ENCODE measurements at places on chromosomes 16 and 17.

GRCh38 chr17:58192612-58193011, at the start of gene EPX:
TSS of gene EPX (plus strand) at chr17:58192726. CDS start at chr17:58192847, 121 bp downstream.
- no peak within 1 kb of the TSS for H3K4me3 ChIP-seq
- no peak within 1 kb of the TSS for H3K27ac ChIP-seq
- peaks cover 45% of the 10 kb centered on the region for H3K27me3 ChIP-seq
- peaks cover 5% of the 10 kb centered on the region for H3K4me1 ChIP-seq

DNA sequence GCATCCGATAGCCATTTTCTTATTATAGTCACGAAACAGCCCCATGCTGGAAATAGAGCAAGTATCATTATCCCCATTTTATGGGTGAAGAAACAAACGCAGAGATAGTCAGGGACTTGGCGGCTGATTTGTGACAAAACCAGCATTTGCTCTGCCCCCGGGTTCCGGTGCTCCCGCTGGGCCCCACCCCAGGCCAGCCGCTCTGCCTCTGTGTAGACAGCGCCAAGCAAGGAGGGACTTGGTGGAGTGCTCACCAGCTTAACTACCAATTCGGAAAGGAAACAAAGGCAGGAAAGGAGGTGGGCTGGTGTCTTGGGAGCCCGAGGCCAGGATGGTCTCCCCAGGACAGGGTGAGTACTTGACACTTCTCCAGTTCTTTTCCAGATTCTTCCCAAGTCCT, 10.0 kb downstream of the SRL start:
- H3K4me1 ChIP-seq: no peaks in the 10 kb centered on the region
- peaks cover 22% of the 10 kb centered on the region for H3K27me3 ChIP-seq
- peaks cover 4% of the 10 kb centered on the region for H3K36me3 ChIP-seq
- H3K4me3 ChIP-seq: no peak overlapping the region
- H3K27ac ChIP-seq: no peak overlapping the region

DNA sequence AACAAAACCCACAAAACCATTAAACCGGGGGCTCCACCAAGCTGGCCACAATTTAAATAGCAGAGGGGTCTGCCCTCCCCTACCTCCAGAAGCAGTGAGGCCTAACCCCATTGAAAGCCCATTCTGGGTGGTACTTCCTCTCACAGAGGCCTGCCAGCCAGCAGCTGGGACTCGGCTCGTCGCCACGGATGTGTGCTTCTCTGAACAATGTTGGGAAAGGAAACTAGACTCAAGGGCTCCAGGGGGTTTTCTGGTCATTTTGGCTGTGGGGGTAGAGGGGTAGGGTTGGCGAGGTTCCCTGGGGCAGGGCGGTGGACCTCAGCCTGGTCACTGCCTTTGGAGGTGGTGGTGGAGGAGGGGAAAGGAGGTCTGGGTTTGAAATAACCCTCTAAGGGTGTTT, 4.7 kb upstream of the PLCG2 start:
- no peak for DNase-seq
- H3K27ac ChIP-seq: no peak overlapping the region
- H3K27me3 ChIP-seq: no peaks in the 10 kb centered on the region
- H3K4me1 ChIP-seq: peaks cover 22% of the 10 kb centered on the region
- no peak overlapping the region for H3K4me3 ChIP-seq

- DNase-seq: no peak
- H3K4me3 ChIP-seq: no peak overlapping the region
- H3K4me1 ChIP-seq: no peaks in the 10 kb centered on the region
- no peaks in the 10 kb centered on the region for H3K36me3 ChIP-seq
These were observed 50.0 kb downstream of the RMI2 start for GRCh38 chr16:11395008-11395948.

DNA sequence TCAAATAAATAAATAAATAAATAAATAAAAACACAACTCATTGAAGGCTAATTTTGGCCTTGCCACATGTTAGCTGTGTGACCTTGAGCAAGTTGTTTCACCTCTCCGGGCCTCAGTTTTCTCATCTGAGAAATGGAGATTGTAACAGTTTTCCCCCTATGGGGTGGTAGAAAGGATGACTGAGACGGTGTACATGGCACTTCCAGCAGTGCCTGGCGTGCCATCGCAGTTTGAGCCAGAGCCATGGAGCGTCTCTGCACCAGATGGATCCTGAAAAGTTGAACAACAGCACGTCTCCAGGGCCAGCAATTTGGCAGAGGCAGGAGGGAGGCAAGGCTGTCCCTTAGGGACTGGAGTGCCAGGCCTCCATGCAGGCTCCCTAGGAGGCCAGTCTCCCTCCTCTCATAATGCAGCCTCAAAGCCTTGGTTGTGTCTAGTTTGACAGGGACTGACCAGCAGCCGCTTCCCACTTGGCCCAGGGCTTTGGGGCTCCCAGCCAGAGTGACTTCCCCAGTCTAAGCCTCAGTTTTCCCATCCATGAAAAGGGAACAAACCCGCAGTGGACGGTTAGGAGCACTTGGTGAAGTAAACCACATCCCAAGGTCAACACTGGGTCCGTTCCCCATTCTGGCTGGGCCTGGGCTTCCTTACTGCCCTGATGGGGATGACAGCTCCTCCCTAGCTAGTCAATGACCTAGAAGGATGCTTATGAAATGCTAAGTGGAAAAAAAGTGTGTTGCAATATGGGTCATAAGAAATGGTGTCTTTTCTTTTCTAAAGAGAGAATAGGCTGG, 19.3 kb downstream of the SOCS1 start:
- peaks cover 5% of the 10 kb centered on the region for H3K36me3 ChIP-seq
- DNase-seq: no peak
- H3K27ac ChIP-seq: no peak overlapping the region
- H3K27me3 ChIP-seq: no peaks in the 10 kb centered on the region
- H3K4me1 ChIP-seq: peaks cover 37% of the 10 kb centered on the region

DNA sequence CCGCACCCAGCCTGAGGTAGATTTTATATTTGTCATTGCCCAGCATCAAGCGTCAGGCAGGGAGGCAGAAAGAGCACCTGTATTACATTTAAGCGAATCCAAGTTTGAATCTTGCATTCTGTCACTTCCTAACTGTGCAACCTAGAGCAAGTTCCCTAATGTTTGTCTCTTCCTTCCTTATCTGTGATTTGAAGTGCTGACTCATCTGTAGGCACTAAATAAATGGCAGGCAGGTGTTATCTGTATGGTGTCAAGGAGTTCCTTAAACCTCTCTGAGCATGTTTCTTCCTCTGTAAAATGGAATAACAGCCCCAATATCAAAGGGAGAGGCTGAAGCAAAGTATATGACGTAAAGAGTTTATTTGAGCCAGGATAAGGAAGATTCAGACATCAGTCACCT, 24.3 kb downstream of the GP2 start:
- H3K27me3 ChIP-seq: peaks cover 13% of the 10 kb centered on the region
- no peak for DNase-seq
- H3K36me3 ChIP-seq: no peaks in the 10 kb centered on the region
- H3K4me1 ChIP-seq: no peaks in the 10 kb centered on the region

GRCh38 chr16:58481931-58482330, 18.0 kb upstream of the NDRG4 start:
- H3K4me3 ChIP-seq: no peak overlapping the region
- no peak for DNase-seq
- no peak overlapping the region for H3K27ac ChIP-seq
- peaks cover 1% of the 10 kb centered on the region for H3K36me3 ChIP-seq
- peaks cover 27% of the 10 kb centered on the region for H3K27me3 ChIP-seq

GRCh38 chr16:13896543-13897182, 23.3 kb upstream of the ERCC4 start:
- peaks cover 53% of the 10 kb centered on the region for H3K27me3 ChIP-seq
- no peak for DNase-seq
- no peak overlapping the region for H3K27ac ChIP-seq

DNA sequence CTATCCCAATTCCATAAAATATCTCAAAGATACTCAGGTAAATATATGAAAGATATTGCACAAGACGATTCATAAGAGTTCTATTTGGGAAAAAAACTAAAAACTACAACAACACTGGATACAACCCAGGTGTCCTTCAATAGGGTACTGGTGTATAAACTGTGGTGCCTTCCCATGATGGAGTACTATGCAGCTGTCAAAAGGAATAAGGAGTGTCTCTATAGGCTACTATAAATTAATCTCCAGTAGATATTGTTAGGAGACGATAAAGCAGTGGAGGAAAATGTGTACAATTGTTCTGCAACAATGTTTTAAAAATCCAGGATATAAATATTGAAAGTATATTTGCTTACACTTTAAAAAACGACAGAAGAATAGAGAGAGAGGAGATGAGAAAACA, 2.4 kb upstream of the KRTAP4-12 start:
- H3K4me1 ChIP-seq: peaks cover 63% of the 10 kb centered on the region
- H3K27me3 ChIP-seq: no peaks in the 10 kb centered on the region
- DNase-seq: no peak
- peaks cover 5% of the 10 kb centered on the region for H3K36me3 ChIP-seq

GRCh38 chr16:61323456-61323855, 712.8 kb downstream of the CDH8 start:
- H3K36me3 ChIP-seq: no peaks in the 10 kb centered on the region
- H3K27me3 ChIP-seq: no peaks in the 10 kb centered on the region
- H3K4me1 ChIP-seq: no peaks in the 10 kb centered on the region
- H3K27ac ChIP-seq: no peak overlapping the region
- DNase-seq: no peak

DNA sequence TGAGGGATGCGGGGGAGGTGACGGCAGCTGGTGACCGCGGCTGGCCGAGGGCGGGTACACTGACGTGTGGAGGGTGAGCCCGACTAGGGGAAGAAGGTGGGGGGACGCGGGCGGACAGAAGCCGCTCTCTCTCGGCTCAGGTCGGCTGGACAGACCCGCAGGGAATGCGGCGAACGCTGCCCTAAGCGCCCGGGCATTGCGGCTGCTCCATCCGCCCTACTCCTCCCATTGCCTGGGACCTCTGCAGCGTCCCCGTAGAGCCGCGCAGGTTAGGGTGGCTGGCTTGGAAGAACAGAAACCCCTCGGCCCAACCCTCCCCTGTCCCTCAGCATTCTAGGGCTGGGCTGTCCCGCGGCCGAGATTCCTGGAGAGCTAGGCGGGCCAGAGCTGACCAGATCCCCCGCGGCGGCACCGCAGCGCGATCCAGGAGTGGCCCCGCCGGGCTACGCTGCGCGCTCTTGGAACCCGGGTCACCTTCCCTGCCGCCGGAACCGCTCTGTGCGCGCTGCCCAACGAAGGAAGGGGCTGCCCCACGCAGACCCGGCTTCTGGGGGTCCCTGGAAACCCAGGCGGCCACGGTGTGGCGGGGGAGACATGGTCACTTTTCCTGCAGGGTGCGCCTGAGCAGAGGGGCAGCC, 3.0 kb downstream of the DLX4 start:
- peaks cover 5% of the 10 kb centered on the region for H3K36me3 ChIP-seq
- H3K4me1 ChIP-seq: peaks cover 26% of the 10 kb centered on the region
- DNase-seq: no peak
- H3K27ac ChIP-seq: no peak overlapping the region
